ENCODE measurements at places on chromosomes 5 and 9.

GRCh38 chr9:76628155-76628554 is 136.1 kb upstream of the PCA3 start:
- no peak overlapping the region for H3K27ac ChIP-seq
- no peak overlapping the region for H3K4me3 ChIP-seq
- H3K27me3 ChIP-seq: no peaks in the 10 kb centered on the region
- H3K4me1 ChIP-seq: no peaks in the 10 kb centered on the region
- no peak for DNase-seq
- no peaks in the 10 kb centered on the region for H3K36me3 ChIP-seq

DNA sequence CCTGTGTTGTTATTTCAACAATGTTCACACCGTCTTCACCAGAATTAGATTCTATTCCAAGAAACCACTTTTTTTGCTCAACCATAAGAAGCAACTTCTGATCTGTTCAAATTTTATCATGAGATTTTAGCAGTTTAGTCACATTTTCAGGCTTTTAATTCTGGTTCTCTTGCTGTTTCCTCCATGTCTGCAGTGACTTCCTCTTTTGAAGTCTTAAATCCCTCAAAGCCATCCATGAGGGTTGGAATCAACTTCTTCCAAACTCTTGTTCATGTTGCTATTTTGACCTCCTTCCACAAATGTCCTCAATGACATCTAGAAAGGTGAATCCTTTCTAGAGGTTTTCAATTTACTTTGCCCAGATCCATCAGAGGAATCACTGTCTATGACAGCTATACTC is 25.7 kb upstream of the ENTREP1 start:
- no peaks in the 10 kb centered on the region for H3K36me3 ChIP-seq
- DNase-seq: no peak
- no peaks in the 10 kb centered on the region for H3K4me1 ChIP-seq
- H3K4me3 ChIP-seq: no peak overlapping the region

GRCh38 chr9:75628952-75629351 is 261.5 kb upstream of the PCSK5 start:
- DNase-seq: no peak
- no peaks in the 10 kb centered on the region for H3K4me1 ChIP-seq
- no peak overlapping the region for H3K27ac ChIP-seq

GRCh38 chr9:34556949-34557348 is 32.6 kb downstream of the CNTFR start:
- DNase-seq: no peak
- no peaks in the 10 kb centered on the region for H3K27me3 ChIP-seq
- H3K27ac ChIP-seq: no peak overlapping the region
- no peaks in the 10 kb centered on the region for H3K4me1 ChIP-seq
- no peaks in the 10 kb centered on the region for H3K36me3 ChIP-seq

DNA sequence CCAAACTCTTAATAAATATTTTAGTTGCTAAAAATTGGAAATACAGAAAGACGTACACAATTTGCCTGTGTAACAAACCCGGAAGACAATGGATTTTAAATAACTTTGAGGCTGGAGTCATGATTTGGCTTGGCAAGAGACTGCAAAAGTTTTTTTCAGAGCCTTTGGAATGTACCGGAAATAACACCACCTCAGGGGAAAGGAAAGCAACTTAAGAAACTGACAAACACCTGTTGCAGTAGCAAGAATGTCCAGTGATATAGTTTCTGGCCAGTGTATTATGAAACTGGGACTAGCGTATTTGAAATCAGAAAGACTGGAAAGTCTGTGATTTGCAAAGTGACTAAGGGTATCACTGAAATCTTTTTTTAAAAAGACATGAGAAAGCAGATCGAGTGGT is 842 bp downstream of the MUSK start:
- DNase-seq: no peak
- no peaks in the 10 kb centered on the region for H3K4me1 ChIP-seq
- no peaks in the 10 kb centered on the region for H3K27me3 ChIP-seq
- H3K27ac ChIP-seq: no peak overlapping the region

DNA sequence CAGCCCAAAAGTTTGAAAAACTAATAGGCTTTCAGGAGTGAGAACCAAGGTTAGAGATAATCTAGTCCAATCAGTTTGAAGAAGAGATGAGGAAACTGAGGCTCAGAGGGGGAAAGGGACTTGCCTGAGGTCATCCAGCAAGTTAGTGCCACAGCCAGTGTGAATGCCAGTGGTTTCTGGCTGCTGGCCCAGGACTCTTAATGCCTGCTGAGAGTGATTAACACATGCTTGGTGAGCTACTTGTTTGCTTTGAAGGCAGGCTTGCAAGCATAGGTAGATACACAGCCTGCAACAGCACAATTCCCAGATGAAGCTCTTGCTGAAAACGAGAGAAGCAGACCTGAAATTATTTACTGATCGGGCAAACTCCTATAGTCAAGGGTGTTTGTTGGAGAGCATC is 591.6 kb upstream of the SGCD start:
- H3K27me3 ChIP-seq: no peaks in the 10 kb centered on the region
- H3K4me1 ChIP-seq: no peaks in the 10 kb centered on the region
- no peak overlapping the region for H3K4me3 ChIP-seq
- no peak for DNase-seq
- no peak overlapping the region for H3K27ac ChIP-seq

GRCh38 chr9:92655896-92656536 is 13.9 kb downstream of the IPPK start:
- no peak for DNase-seq
- H3K27ac ChIP-seq: no peak overlapping the region
- H3K27me3 ChIP-seq: no peaks in the 10 kb centered on the region
- H3K4me3 ChIP-seq: no peak overlapping the region
- no peaks in the 10 kb centered on the region for H3K4me1 ChIP-seq
- H3K36me3 ChIP-seq: no peaks in the 10 kb centered on the region

- peaks cover 3% of the 10 kb centered on the region for H3K4me1 ChIP-seq
- H3K27ac ChIP-seq: no peak overlapping the region
- H3K36me3 ChIP-seq: no peaks in the 10 kb centered on the region
- H3K27me3 ChIP-seq: no peaks in the 10 kb centered on the region
These were observed 112.8 kb upstream of the EFNA5 start for GRCh38 chr5:107783551-107783950.

DNA sequence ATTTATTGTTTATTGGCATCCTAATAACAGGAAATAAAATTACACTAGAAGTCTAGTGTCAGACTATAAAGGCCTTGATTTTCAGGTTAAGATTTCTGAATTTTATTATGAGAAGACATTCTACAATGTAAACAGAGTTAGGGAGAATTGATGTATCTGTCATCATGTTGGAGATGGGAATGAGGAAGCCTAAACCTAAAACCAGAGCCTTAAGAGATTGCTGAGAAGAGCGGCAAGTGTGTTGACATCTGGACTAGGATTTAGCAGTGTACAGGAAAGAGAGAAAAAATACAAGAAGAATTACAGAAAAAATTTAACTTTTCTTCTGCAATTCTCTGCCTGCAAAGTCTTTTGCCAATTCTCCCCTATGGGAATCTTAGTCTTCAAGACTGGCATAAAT is 525.5 kb downstream of the NR2F1-AS1 start:
- no peaks in the 10 kb centered on the region for H3K27me3 ChIP-seq
- no peak overlapping the region for H3K27ac ChIP-seq
- H3K4me1 ChIP-seq: no peaks in the 10 kb centered on the region
- H3K36me3 ChIP-seq: no peaks in the 10 kb centered on the region
- H3K4me3 ChIP-seq: no peak overlapping the region
- no peak for DNase-seq

DNA sequence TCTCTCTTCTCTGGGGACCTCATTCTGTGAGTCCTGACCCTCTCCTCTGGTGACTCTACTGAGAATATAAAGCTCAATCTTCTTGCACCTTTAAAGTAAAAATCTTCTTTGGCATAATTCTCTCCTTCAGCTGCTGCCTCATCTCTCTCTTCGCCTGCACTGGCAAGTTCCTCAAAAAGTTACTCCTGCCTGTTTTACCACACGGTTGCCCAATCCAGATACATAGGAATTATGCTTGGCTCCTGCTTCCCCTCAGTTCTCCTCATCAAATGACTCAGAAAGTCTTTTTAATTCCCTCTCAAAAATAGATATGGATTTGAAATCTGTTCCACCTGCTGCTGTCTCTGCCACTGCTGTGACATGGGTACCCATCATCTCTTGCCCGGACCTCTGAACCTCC is 14.4 kb upstream of the HRCT1 start:
- H3K4me1 ChIP-seq: no peaks in the 10 kb centered on the region
- no peak overlapping the region for H3K27ac ChIP-seq
- no peak for DNase-seq

- no peaks in the 10 kb centered on the region for H3K36me3 ChIP-seq
- H3K4me3 ChIP-seq: no peak overlapping the region
- DNase-seq: no peak
These were observed 140.7 kb downstream of the FANCC start for GRCh38 chr9:95176755-95177319.
